Thymus (tissue), 14 donors: ENCODE measurements at places on chromosomes 12 and 14. TPM values are rescaled to one million over a fixed set of nuclear protein-coding genes. Genes with fewer than 3 reads are reported as not detected.

Gene TTC9
- 6.1 TPM for polyA plus RNA-seq

Gene FIGNL2
- 0.52 TPM for polyA plus RNA-seq

Gene SLC6A12
- polyA plus RNA-seq, result 1.6 TPM

Gene LYZ
- 233 TPM for polyA plus RNA-seq

Gene DCD
- polyA plus RNA-seq, result 2.7 TPM

Gene GLIPR1L2
- 2.1 TPM for polyA plus RNA-seq

Gene GUCY2C
- polyA plus RNA-seq, result 0.14 TPM

Gene HRK
- polyA plus RNA-seq, result 1.9 TPM

Gene BORCS5
- 7.0 TPM for polyA plus RNA-seq

DNA sequence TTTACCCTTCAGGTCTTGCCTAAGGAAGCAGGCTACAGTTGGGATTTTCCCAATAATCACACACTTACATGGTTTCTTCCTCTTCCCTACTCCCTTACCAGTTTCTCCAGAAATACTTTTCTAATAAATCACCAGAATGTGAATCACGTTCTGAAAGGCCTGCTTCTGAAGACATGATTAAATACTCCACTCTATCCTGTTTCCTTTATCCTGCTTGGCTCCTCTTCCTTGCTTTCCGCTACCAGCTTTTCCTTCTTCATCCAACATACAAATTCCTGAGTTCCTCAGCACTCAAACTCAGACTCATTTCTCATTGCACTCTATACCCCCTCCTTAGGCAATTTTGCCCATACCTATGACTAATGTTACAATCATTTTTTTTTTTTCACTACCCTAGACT lies 118.3 kb downstream of the MGAT4C start:
- no peak overlapping the region for H3K27ac ChIP-seq
- H3K36me3 ChIP-seq, result no peaks in the 10 kb centered on the region
- H3K4me1 ChIP-seq, result no peaks in the 10 kb centered on the region
- no peaks in the 10 kb centered on the region for H3K27me3 ChIP-seq
- no peak overlapping the region for H3K4me3 ChIP-seq

GRCh38 chr14:80080601-80081000 lies 130.7 kb downstream of the DIO2 start:
- no peak overlapping the region for H3K4me3 ChIP-seq
- H3K27me3 ChIP-seq, result no peaks in the 10 kb centered on the region
- no peaks in the 10 kb centered on the region for H3K4me1 ChIP-seq
- no peaks in the 10 kb centered on the region for H3K36me3 ChIP-seq
- no peak overlapping the region for H3K27ac ChIP-seq
- no peak for DNase-seq

DNA sequence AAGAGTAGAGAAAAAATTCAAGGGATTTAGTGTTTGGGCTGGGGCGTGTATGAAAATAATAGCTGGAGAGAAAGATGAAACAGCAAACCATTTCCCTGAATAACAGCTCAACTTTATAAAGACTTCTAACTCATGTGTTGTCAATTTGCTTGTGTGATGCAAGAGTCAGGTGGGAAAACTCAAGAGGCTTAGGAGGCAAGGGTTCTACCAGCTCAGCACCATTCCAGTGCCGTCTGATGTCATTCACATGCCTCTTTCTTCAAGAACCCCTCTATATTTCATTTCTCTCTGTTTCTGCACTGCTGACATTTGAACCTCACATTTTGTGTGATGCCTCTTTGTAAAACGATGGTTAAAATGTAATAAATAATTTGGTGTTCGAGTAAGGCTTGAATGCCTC lies 192.2 kb downstream of the PRKD1 start:
- H3K4me3 ChIP-seq, result no peak overlapping the region
- no peaks in the 10 kb centered on the region for H3K4me1 ChIP-seq
- H3K27ac ChIP-seq, result no peak overlapping the region
- no peaks in the 10 kb centered on the region for H3K36me3 ChIP-seq
- no peaks in the 10 kb centered on the region for H3K27me3 ChIP-seq

DNA sequence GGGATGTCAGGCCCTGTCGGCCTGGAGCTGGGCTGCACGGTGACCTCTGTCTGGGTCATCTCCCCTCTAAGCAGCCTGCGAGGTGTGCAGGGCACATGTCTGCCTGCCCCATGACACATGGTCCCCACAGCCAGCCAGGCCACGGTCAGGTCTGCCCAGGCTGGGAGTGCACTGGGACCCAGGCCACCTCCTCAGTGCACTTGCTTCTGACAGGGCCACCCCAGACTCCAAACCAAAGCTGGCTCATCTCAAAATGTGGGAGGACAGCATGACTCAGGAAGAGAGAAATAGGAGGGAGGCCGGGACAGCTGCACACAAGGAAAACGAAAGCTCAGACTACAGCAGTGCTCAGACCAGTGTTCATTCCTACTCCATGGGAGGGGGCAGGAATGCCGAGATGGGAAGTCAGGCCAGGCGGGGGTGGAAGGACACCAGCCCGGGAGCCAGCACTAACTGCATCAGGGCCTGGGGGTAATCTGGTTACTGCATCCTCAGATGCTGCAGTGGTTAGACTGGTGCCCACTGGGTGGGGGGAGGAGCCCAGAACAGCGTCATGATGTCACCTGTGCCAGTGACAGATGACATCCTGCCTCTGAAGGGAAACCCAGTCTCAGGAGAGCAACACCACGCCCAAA lies 4.0 kb downstream of the P2RX2 start:
- no peak overlapping the region for H3K4me3 ChIP-seq
- peaks cover 38% of the 10 kb centered on the region for H3K36me3 ChIP-seq
- DNase-seq, result no peak
- H3K27me3 ChIP-seq, result peaks cover 37% of the 10 kb centered on the region
- H3K27ac ChIP-seq, result no peak overlapping the region
- no peaks in the 10 kb centered on the region for H3K4me1 ChIP-seq

DNA sequence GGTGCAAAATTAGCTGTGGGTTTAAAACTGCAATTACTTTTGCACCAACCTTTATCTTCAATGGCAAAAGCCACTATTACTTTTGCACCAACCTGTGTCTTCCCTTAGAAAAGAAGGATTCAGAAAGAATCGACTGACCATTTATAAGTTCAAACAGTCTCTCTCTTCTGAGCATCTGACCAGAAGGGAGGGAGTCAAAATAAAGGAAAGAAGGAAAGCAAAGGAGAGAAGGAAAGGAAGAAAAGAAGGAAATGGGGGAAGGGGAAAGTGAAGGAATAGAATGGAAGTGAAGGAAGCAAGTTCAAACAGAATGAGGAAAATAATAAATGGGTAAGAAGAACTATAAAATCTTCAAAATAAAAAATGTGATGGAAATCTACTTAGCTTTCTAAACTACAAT lies 57.8 kb downstream of the KDM5A start:
- H3K4me1 ChIP-seq, result no peaks in the 10 kb centered on the region
- no peaks in the 10 kb centered on the region for H3K27me3 ChIP-seq
- no peak overlapping the region for H3K4me3 ChIP-seq
- peaks cover 38% of the 10 kb centered on the region for H3K36me3 ChIP-seq
- H3K27ac ChIP-seq, result no peak overlapping the region

DNA sequence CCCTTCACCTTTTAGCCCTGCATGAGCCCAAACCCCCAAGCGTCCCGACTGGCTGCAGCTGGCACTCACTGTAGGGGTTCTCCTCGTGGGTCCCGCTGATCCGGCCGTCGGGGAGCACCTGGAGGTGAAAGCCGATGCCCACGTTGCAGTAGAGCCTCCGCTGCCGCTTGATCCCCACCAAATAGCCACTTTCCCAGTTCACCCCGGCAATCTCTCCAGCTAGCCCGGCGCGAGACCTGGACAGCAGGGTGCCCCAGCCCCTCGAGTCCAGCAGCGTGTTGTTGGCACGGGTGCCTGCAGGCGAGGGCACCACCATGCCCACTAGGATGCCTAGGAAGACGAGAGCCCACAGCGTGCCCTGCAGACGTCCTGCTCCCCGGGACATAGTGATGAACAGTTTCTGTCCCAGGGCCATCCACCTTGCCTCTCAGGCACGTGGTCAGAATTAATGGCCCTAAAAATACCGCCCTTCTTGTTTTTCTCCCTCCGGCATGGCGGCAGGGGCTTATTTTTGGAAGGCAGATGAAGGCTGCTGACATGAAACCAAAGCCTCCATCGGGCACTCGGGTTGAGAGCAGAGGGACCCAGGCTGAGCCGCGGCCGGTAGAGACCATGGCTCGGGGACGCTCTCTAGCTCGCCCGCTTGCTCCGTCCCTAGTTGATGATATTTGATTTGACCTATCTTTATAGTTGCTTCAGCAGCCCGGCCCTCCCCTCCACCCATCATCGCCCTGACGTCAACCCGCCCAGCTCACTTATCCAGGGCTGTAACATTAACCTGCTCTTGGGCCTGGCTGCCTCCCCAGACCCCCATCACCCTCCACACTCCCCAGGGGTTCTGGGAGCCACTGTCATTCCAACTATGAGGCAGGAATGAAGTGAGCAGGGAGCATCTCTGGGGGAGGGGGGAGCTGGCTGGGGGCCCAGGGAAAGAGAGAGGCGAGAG lies at the start of gene FGF6:
Gene FGF6 (minus strand): TSS at position 660 of the 946 bp plus-strand sequence. CDS start 245 bp downstream, at position 415.
- DNase-seq, result no peak
- no peak within 1 kb of the TSS for H3K4me3 ChIP-seq
- no peaks in the 10 kb centered on the region for H3K27me3 ChIP-seq
- no peak within 1 kb of the TSS for H3K27ac ChIP-seq
- H3K36me3 ChIP-seq, result no peaks in the 10 kb centered on the region
- H3K4me1 ChIP-seq, result peaks cover 47% of the 10 kb centered on the region

GRCh38 chr12:109818253-109818652 lies 14.9 kb downstream of the TRPV4 start:
- H3K27ac ChIP-seq, result no peak overlapping the region
- peaks cover 2% of the 10 kb centered on the region for H3K27me3 ChIP-seq
- H3K36me3 ChIP-seq, result no peaks in the 10 kb centered on the region
- no peaks in the 10 kb centered on the region for H3K4me1 ChIP-seq

- no peaks in the 10 kb centered on the region for H3K36me3 ChIP-seq
- no peak overlapping the region for H3K4me3 ChIP-seq
- peaks cover 4% of the 10 kb centered on the region for H3K4me1 ChIP-seq
- DNase-seq, result no peak
Measured at GRCh38 chr12:89479982-89480381, 44.6 kb downstream of the GALNT4 start.

GRCh38 chr12:49696723-49697122 lies 10.5 kb downstream of the FMNL3 start:
- H3K4me1 ChIP-seq, result peaks cover 7% of the 10 kb centered on the region
- DNase-seq, result no peak

- no peaks in the 10 kb centered on the region for H3K36me3 ChIP-seq
- H3K4me3 ChIP-seq, result no peak overlapping the region
- H3K4me1 ChIP-seq, result no peaks in the 10 kb centered on the region
- no peak overlapping the region for H3K27ac ChIP-seq
- H3K27me3 ChIP-seq, result no peaks in the 10 kb centered on the region
Measured at GRCh38 chr14:34234258-34234657, 227.8 kb downstream of the SPTSSA start.

GRCh38 chr12:105616971-105617540 lies 286.6 kb downstream of the C12orf75 start:
- no peaks in the 10 kb centered on the region for H3K27me3 ChIP-seq
- no peak for DNase-seq
- H3K27ac ChIP-seq, result no peak overlapping the region
- H3K4me1 ChIP-seq, result no peaks in the 10 kb centered on the region

DNA sequence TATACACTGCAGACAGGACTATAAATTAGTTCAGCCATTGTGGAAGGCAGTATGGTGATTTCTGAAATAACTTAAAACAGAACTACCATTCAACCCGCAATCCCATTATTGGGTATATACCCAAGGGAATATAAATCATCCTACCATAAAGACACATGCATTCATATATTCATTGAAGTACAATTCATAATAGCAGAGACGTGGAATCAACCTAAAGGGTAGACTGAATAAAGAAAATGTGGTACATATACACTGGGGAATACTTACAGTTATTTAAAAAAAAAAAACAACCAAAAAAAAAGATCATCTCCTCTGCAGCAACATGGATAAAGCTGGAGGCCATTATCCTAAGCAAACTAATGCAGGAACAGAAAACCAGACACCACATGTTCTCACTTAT lies 473.9 kb downstream of the TRHDE start:
- H3K27me3 ChIP-seq, result no peaks in the 10 kb centered on the region
- H3K4me3 ChIP-seq, result no peak overlapping the region

DNA sequence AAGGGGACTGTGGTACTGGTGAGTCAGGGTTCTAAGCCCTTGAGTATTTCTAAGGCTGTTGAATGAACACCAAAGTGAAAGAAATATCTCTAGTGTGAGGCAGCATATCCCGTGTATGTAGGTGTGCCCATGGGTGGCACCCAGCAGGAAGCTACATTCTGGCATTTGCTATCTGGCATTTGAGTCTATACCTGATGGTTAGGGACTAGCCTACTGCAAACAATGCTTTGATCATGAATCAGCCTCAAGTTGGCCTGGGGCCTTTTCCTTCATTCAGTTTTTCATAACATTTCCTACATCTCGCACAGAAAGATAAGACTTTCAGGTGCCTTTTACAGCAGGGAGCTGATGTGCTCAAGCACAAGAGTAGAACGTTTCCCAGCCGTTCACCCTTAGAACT lies 85.7 kb upstream of the E2F7 start:
- no peaks in the 10 kb centered on the region for H3K4me1 ChIP-seq
- H3K36me3 ChIP-seq, result no peaks in the 10 kb centered on the region
- H3K27me3 ChIP-seq, result no peaks in the 10 kb centered on the region
- no peak overlapping the region for H3K4me3 ChIP-seq
- DNase-seq, result no peak

DNA sequence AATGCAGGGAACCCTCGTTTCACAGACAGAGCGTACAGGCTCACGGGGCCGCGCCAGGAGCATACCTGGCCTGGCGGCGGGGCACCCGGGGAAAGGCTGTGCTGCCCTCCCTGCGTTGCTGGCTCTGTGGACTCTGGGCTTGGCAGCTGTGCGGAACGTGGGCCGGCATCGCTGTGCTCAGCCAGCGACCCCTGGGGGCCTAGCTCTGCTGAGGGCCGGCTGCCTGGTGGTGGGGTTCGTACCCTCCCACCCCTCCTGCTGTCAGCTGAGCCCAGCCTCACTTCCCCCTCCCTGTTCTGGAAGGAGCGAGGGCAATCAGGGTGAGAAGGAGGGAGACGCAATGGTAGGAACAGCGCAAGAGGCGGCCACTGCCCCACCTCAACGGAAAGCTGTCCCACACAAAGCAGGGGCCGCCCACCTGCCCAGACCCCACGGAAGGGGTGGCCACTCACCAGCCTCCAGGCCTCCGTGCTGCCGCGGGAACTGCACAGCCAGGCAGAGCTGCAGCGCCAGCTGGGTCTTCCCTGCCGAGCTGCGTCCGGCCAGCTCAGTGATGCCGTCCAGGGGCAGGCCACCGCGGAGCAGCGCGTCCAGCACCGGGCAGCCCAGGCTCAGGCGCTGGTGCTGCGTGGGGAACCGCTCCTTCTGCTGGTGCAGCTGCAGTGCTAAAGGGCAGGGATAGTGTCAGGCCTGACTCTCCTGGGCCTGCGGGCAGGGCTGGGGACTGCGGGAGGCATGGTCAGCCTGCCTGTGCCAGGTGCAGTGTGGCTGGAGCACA lies 8.5 kb downstream of the XRCC3 start:
- no peak for DNase-seq
- no peaks in the 10 kb centered on the region for H3K4me1 ChIP-seq
- no peak overlapping the region for H3K27ac ChIP-seq
- no peaks in the 10 kb centered on the region for H3K27me3 ChIP-seq

GRCh38 chr12:84701041-84701440 lies 211.6 kb downstream of the SLC6A15 start:
- H3K27ac ChIP-seq, result no peak overlapping the region
- H3K4me1 ChIP-seq, result no peaks in the 10 kb centered on the region
- H3K4me3 ChIP-seq, result no peak overlapping the region
- DNase-seq, result no peak

GRCh38 chr14:79493081-79493645 lies 718.1 kb downstream of the DIO2 start:
- H3K4me1 ChIP-seq, result no peaks in the 10 kb centered on the region
- no peak overlapping the region for H3K27ac ChIP-seq
- no peaks in the 10 kb centered on the region for H3K36me3 ChIP-seq
- H3K4me3 ChIP-seq, result no peak overlapping the region
- H3K27me3 ChIP-seq, result no peaks in the 10 kb centered on the region
